ENCODE measurements at places on chromosomes 4 and X. TPM values are rescaled to one million over a fixed set of nuclear protein-coding genes. Genes with fewer than 3 reads are reported as not detected.

DNA sequence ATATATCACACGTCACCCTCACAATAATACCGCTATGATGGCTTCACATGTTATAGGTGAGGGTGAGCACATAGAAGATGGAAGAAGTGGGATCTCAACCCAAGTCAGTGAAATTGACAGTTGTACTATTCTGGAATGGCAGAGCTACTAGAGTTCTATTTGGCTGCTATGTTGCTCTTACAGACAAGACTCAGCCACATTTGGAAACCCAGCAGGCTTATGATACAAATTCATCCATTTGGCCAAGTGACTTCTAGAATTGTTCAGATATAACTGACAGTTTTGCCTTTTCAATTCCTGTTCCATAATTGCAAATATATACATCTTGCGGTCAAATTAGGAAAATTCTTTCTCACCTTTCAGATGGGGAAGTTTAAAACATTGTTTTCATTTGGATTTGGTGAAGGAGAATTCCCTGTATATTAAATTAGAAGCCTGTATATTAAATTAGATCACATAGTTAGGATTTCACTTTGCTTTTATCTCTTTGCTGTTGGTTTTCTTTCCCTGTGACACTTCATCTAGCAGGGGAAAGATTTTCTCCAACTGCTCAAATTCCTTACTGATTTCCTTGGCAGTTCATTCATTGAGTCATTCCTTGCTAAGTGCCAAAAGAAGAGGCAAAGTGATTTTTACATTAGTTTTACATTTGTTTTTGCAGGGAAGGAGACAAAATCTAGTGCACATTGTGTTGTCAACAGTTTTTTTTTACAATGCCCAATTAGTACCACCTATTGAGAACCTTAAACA is 120.6 kb upstream of the TBC1D9 start:
- no peak overlapping the region for H3K27ac ChIP-seq
- H3K27me3 ChIP-seq = no peaks in the 10 kb centered on the region
- H3K4me3 ChIP-seq = no peak overlapping the region
- H3K36me3 ChIP-seq = no peaks in the 10 kb centered on the region
- no peaks in the 10 kb centered on the region for H3K4me1 ChIP-seq

DNA sequence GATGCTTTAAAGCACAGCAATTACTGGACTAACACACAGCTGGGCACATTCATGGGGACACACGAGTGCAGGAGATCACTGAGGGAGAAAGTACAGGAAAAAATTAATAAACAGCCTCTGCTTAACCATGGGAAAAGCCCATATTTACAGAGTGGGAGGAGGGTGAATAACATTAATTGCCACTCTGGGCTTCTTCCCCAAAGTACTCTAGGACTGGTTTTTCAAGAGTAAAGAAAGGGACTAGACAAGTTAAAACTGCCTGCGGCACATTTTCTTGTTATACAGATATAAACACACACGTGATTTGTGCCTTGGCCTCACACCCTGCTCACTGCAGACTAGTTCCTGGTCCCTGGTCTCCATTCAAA is 179.7 kb upstream of the TET2 start:
- peaks cover 14% of the 10 kb centered on the region for H3K4me1 ChIP-seq
- DNase-seq = no peak
- no peak overlapping the region for H3K4me3 ChIP-seq

DNA sequence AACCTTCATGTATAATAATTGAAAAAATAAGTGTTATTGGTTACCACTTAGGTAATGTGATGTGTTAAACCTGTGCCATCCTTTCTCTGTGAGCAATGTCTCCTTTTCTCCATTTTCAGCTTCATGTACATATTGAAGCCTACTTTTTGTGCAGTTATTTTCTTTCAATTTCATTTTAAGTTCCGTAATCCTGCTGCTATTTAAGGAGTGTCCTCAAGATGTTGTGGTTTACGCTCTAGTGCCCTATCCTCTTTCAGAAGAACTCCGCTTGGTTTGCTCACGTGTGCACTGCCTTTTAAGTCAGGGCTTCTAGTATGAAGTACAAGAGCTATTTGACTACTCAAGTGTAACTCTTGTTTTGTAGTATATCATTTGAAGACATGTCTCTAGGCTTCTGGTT is 2253.2 kb upstream of the TENM3 start:
- H3K27ac ChIP-seq = no peak overlapping the region
- no peaks in the 10 kb centered on the region for H3K27me3 ChIP-seq
- no peaks in the 10 kb centered on the region for H3K36me3 ChIP-seq
- no peak overlapping the region for H3K4me3 ChIP-seq
- H3K4me1 ChIP-seq = no peaks in the 10 kb centered on the region
- DNase-seq = no peak

DNA sequence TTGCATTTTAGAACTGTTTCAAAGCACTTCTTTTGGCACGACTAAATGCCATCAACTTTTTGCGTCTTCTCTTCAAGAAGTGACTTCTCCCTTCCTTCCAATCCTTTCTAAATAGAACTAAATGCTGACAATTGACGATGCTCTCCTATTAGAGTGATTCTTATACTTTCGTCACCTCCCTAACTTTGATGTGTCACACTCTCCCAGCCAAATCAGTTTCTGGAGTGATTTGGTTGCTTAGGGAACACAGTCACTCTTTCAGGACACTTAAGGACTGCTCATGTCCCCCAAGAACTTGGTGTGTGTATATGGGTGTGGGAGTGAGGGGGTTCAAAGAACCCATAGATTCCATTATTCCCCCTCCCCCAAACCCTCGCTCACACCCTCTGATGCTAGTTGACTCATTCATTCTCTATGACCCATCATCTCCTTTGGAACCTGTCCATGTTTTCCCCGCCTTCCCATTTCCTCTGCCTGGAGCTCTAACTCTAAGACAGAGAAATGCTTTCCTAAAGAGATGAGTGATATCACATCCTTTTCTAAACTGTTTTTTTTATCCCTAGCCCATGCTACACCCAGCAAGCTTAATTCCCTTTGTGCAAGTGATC is 26.8 kb upstream of the AREG start:
- no peak overlapping the region for H3K27ac ChIP-seq
- no peaks in the 10 kb centered on the region for H3K36me3 ChIP-seq
- H3K27me3 ChIP-seq = no peaks in the 10 kb centered on the region
- DNase-seq = no peak
- no peak overlapping the region for H3K4me3 ChIP-seq

DNA sequence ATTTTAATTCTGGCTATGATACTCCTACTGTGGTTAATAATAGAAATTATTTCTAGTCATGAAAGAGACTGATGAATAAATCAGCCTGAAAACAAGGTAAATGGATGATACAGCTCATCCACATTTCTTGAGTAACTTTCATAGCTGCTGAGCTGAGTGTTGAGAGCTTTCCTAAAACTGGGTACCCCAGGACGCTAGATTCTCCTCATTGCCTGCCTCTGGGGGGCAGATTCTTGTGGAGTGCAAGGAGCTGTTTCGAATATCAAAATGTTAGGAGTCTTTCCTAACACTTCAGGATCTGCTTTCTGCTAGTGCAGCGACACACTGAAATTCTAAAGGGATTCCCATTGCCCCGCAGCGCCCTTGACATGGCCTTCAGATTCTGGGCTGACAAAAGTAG is 2.1 kb downstream of the MND1 start:
- H3K27me3 ChIP-seq = no peaks in the 10 kb centered on the region
- H3K36me3 ChIP-seq = no peaks in the 10 kb centered on the region
- no peak for DNase-seq
- H3K4me3 ChIP-seq = no peak overlapping the region

GRCh38 chr4:8472689-8473197 is 32.2 kb downstream of the TRMT44 start:
- H3K4me3 ChIP-seq = no peak overlapping the region
- DNase-seq = no peak
- peaks cover 13% of the 10 kb centered on the region for H3K36me3 ChIP-seq
- no peak overlapping the region for H3K27ac ChIP-seq

Gene WDR13
- total RNA-seq = 49.7 TPM

Gene FAM9B
- total RNA-seq = not detected

Gene IBSP
- total RNA-seq = not detected

Gene CPE
- total RNA-seq = not detected

Gene PAGE1
- total RNA-seq = not detected
